ENCODE measurements at places on chromosomes 12 and 14.

- DNase-seq = peak; percentile 85
These were observed at the start of gene CAMKK2 for GRCh38 chr12:121296618-121297434. Gene CAMKK2 (minus strand): TSS chr12:121296709. CDS start chr12:121274526, 22,183 bp downstream.

DNA sequence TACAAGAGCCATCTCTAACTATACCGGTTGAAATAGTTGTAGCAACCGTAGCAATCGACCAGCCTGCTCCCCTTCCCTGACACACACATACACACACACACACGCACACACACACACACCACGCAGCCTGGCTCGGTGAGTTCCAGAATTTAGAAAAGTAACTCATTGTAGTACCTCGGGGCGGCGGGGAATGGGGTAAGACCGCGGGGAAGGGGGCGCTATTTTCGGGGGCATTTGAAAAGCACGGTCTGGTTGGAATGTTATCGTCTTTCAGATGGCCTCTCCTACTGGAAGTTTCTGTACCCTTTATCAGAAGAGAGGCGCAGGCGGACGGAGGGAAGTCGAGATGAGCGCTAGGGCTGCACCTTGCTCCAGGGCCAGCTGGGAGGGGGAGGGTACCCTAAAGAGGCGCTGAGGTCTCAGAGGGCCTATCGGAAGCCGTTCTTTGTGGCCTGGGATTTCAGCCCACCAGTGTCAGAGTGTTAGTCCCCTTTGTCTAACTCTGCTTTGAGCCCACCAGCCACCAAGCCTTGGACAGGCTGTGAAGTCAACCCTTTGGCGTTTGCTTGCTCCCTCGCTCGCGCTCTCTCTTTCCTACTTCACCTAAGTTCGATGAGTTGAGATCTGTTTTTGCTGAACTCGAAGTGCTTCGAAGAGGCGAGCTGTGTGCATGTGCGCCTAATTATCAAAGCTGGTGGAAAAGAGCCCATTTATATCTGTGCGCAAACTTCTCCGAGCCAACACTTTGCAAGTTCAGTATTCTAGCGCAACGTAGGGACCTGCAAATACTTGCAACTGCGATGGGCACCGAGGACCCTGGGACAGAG lies 837 bp downstream of the COL2A1 start:
- DNase-seq = no peak

- no peak for DNase-seq
These were observed 1581.3 kb upstream of the TMEM132C start for GRCh38 chr12:126685636-126686035.

DNA sequence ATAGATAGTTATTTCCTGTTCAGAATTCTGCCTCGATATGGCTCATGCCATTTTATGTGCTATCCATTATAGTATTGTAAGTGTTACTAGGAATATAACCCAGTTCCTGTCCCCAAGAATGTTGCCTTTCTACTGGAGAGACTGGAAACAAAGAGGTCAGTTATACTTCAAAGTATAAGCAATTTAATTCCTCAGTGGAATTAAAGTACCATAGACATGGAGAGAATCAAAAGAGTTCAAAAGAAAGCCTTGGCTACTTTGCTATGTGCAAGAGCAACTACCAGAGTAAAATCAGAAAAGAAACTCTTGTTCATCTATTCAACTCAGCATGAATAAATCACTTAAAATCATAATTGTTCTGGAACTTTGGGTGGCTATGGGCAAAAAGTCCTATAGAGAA lies 173.2 kb upstream of the EEA1 start:
- DNase-seq = no peak

GRCh38 chr14:37202265-37202664 lies 4.5 kb downstream of the MIPOL1 start:
- DNase-seq = no peak

- DNase-seq = no peak
These were observed 388.7 kb upstream of the TBX3 start for GRCh38 chr12:115072712-115073111.

- no peak for DNase-seq
These were observed 28.5 kb downstream of the OSBPL8 start for GRCh38 chr12:76531056-76531455.

GRCh38 chr14:99158150-99158549 lies 113.8 kb downstream of the BCL11B start:
- DNase-seq = no peak

GRCh38 chr12:10392394-10392930 lies 2.6 kb upstream of the KLRK1 start:
- DNase-seq = peak; percentile 28

- peak; percentile 23 for DNase-seq
These were observed 24.9 kb upstream of the C12orf76 start for GRCh38 chr12:110073049-110073831.

GRCh38 chr14:72634691-72635616 lies 258.9 kb downstream of the DPF3 start:
- DNase-seq = no peak

DNA sequence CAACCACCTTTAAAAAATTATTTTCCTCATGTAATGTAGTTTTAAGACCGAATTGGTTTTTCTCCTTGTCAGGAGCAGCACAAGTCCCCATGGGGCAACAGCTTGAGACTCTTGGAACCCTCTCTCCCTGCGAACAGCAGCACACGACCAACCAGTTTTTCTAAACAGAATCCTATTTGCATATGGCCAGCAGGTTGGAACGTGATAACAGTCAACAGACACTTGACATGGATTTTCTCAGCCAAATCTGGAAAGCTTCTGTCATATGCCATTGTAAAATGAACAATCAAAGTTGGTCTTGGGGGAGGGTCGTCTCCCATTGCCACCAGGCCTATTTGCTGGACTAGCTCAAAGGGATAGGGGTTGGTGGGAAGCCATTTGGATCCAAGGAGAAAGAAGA lies 1915.0 kb upstream of the FLRT2 start:
- no peak for DNase-seq

GRCh38 chr12:91037276-91037675 lies 20.5 kb downstream of the KERA start:
- no peak for DNase-seq

DNA sequence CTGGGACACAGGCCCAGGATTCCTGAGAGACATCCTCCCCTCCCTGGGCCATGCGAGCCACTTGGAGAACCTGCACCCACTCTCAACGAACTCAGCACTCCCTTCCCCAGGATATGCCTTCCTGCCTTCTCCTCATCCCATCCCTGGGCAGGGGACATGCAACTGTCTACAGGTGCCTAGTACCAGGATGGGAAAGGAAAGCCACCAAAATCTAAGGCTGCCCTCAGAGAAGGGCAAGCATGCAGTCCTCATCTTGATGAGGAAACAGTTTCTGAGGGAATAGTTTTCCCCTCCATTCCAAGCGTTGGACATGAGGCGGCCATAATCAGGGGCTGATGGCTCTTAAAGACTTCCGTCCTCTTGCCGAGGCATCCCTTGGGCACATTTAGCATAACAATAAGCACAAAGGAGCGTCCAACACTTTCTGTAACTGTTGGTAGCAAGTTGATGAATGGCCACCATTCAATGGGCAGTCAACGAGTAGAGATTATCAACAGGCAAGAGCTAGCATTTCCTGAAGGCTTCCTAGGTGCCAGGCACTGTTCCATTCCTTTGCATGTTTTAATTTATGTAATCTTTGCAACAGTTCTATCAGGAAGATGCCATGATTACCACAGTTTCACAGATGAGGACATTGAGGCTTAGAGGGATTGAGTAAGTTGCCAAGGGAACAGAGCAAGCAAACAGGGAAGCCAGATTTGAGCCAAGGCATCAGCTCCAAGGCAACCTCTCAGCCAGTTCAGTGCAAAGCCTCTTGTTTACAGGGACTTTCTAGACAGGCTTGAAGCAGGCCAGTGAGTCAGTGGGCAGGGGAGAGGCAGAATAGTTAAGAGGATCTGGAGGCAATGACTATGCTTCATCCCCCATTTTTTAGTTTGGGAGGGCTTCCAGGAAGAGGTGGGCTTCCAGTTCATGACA lies 105.1 kb downstream of the SINHCAF start:
- DNase-seq = no peak

DNA sequence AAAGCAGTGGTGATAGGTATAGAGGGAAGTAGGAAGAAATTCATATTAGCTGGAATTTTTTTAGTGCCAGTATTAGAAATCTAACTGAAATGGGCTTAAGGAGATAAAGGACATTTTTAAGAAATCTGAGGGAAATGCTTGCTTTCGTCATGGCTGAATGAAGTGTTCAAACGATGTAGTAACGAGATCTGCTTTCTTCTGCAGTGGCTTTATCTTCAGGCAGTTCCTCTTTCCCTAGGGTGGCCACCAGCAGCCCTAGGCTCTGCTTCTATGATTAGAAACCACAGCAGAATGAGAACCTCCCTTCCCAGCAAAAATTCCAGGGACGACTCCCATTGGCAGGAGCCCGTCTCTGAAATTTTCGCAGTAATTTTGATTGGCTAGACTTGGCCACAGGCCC lies 163.9 kb upstream of the FRMD6 start:
- DNase-seq = no peak

DNA sequence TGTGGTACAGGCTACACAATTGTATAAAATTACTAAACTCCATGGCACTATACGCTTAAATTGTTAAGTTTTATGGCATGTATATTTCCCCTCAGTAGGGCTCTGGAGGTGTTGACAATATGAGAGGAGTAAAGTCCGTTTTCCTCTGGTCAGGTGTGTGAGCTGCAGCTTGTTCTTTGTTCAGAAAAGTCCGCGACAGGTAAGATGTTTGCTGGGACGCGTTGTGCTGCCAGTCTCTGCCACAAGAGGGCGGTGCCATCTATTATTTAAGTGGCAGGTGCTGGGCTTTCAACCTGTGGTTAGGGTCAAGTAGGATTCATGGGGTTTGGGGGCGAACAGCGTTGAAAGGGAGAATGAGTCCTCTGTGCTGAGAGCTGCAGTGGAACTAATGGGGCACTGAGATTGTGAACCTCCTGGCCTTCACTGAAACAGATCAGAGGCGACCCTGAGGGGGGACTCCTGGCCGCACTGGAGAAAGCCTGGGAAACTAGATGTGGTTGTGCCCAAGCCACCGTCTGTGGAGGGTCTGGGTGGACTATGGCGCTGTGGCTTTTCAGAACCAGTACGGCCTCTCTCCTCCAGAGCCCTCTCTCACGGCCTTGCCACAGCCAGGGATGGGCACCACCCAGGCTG lies 179.0 kb downstream of the SLC15A4 start:
- DNase-seq = peak; percentile 71

DNA sequence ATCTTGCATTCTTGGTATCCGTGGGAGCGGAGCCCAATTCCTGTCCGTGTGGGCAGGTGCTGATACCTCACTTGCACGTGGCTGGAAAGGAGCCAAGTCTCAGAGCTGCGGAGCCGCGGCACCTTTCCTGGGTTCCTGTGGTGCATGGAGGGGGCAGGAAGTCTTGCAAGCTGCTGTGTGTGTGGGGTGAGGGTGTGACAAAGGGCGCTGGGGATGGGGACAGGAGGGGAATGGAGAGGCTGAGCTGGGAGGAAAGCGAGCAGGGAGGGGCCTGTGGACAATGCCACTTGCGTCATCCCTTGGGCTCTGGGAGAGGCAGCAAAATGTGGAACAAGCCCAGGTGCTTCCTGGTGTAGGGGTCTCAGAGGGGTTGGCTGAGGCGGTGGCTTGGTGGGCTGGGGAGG lies 86.7 kb downstream of the CALM1 start:
- DNase-seq = peak; percentile 88

DNA sequence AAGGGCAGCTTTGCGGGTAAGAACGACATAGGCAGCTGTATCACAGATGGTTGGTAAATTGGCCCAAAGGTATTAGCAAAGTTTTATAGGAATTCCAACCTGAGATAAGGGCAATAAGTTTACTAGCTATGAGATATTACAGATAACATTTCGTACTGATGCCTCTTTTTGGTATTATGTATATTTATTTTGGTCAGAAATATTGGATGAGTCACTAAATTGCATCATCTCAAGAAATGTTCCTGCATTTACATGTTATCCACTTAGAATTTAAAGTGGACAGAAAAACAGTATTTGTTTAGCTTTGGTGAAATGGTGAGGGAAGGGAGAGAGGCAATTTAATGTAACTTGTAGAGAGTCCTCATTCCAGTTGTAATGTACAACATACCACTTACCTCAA lies 65.1 kb upstream of the PZP start:
- no peak for DNase-seq

DNA sequence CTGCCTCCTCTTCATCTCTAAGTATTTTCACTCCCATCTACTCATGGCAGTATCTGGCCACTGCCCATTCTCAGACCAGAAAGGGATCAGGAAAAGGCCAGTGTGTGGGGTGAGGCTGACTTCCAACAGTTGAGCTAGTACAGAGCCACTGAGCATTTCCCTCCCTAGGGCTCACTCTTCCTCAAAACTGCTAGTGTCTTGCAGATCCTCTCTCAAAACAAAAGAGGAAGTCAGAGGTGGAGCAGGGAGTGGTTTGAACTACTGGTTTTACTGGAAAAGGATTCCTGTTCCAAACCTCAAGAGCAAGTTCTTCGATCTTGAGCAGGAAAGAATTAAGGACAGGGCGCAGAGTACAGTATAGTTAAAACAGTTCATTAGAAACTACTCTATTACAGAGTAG lies 11.7 kb upstream of the RNASE10 start:
- no peak for DNase-seq

DNA sequence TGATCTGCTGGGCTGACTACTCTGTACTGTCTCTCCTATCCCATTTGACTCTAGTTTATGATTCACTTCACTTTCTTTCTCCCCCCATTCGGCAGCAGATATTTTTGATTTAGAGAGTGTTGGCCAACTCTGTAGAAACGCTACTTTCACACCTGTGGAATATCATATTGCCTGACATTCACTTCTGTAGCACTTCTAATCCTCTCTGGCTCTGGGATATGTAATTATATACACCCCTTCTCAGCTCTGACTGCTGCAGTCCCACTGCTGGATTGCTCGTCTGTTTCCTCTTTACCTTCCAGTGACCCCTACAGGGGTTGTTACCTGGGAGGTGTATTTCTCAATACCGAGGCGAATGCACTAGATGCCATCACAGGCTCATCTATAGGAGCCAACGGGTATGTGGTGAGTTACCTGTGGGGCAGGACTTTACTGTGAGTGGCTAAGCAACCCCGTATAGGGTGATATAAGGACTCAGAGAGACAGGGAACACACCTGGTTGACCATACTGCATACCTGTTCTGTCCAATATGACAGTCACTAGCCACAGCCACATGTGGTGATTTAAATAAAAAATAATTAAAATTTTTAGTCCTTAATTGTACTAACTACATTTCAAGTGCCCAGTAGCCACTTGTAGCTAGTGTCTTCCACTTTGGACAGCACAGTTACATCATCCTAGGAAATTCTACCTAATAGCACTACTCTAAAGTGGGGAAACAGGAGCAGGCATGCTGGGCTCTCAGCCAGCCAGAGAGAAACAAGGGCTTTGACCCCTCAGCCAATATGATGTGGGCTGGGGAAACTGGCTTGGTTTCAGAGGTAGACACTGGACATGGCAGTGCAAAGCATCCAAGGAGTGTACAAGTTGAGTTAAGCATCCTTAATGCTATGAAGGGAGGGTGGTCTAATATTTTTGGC lies 95.0 kb downstream of the C12orf75 start:
- no peak for DNase-seq

GRCh38 chr12:77760271-77761025 lies 70.2 kb upstream of the NAV3 start:
- no peak for DNase-seq

GRCh38 chr14:32679927-32680612 lies 258.6 kb upstream of the NPAS3 start:
- peak; percentile 23 for DNase-seq

- DNase-seq = peak; percentile 79
These were observed at the start of gene RNU4-1 for GRCh38 chr12:120292661-120293531. Gene RNU4-1 (minus strand): TSS chr12:120293237.
